ENCODE measurements at places on chromosomes 11 and 22. TPM values are rescaled to one million over a fixed set of nuclear protein-coding genes. Genes with fewer than 3 reads are reported as not detected.

DNA sequence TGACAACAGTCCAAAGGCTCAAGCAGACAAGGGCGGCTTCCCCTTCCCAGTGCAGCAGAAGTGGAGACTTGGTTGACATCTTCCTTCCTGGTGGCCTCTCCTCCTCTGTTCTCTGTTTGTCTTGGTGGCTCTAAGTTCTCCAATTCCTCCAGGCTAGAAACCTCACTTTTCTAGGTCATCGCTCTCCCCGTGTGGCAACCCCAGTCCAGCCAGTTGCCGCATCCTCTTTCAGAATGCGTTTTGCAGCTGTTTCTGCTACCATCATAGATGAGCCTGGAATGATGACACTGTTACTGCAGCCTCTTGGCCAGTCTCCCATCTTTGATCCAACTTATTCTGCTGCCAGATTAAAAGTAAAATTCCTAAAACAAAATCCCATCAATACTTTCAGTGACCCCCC, 201.5 kb downstream of the TRIM29 start:
- no peak for DNase-seq

DNA sequence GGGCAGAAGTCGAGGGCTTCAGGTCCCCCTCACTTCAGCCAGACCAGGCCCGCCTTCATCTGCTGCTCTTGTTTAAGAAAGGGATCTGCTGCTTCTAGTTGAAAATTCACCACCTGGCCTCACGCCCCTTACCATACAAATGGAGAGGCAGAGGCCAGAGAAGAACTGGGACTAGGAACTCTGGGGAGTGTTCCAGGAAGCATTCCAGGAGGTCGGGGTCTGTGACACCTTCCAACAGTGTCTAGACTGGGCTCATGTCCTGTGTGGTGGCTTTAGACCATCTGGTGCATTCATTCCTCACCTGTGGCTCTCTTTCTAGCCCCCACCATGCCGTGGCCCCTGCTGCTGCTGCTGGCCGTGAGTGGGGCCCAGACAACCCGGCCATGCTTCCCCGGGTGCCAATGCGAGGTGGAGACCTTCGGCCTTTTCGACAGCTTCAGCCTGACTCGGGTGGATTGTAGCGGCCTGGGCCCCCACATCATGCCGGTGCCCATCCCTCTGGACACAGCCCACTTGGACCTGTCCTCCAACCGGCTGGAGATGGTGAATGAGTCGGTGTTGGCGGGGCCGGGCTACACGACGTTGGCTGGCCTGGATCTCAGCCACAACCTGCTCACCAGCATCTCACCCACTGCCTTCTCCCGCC, 12.3 kb downstream of the TSKU start:
- DNase-seq = no peak

DNA sequence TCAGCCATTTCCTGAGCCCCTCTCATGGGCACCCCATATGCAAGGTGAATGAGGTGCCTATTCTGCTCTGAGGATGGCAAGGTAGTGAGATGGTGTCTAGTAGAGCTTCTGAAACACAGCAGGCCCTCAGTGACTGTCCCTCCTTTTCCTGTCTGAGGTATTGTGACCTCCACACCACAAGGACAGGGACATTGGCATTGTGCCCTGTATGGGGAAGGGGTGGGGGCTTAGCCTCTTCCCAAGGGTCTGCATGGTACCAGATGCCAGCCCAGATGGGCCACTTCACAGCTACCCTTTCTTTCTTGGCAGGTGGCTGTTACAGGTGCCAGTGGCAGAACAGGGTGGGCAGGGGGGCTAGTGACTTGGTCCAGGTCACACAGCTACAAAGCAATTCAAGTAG, 78.8 kb downstream of the CABIN1 start:
- no peak for DNase-seq

GRCh38 chr11:26844963-26845362, 123.1 kb upstream of the SLC5A12 start:
- no peak for DNase-seq

B3GAT1 gene
- total RNA-seq = not detected

FZD4 gene
- total RNA-seq = 17.7 TPM

TRIM6 gene
- 10.1 TPM for total RNA-seq
